C1 segment of cervical spinal cord (tissue), 14 donors: ENCODE measurements at places on chromosomes 5 and 9.

GRCh38 chr5:160207061-160207460, 22.2 kb upstream of the FABP6 start:
- no peak for DNase-seq

- no peak for DNase-seq
Observed at GRCh38 chr5:89847743-89848142, 561.8 kb downstream of the CETN3 start.

DNA sequence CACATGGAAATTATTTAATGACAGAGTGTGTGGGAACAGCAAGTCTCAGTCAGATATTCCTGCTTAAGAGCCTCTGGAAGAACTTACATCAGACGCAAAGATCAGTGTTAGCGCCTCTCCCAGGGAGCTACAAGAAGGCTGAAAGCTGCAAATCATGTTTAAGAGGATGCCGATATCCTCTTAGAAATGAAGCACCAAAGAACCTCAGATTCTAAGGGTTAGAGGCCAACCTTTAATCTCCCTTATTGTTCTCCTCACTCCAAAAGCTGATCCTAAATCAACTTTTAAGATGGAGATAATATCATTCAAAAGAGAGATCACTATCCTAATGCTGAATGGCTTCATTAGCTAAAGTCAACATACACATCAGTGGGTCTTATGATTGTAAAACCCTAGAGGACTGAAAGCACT, 160.6 kb downstream of the NFIB start:
- no peak for DNase-seq

DNA sequence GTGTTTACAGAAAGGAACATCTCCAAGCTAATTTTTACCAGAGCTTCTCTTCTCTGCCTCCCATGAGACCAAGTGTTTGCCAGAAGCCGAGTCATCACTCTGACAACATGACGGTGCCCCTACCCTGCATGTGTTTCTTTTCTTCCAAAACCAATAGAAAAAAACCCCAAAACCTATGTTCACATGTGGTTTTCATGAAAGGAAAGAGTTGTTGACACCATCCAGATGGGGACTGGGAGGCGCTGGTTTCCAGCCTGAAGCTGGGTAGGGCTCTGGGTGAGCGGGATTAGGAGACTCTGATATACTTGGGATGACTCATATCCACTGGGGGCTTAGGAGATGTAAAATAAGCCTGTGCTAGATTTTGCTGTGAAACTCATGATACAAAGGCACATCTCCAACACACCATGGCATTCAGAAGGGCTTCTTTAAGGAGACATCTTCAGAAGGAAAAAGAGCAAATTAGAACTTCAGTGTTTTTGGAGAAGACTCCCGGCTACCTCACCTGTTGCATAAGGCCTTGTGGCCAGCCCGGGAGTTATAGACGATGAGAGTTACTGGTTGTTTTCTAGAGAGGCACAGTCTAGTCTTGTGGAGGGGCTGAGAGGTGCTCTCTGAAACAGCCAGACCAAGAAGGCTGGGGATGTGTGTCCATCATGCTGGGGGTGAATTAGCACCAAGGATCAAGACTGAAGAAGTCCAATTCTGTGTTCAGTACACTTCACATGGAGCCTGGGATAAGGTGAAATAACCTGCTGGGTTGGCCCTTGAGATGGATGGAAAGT, 108.9 kb upstream of the LHFPL2 start:
- no peak for DNase-seq

GRCh38 chr9:23145467-23145866, 680.6 kb downstream of the ELAVL2 start:
- no peak for DNase-seq

DNA sequence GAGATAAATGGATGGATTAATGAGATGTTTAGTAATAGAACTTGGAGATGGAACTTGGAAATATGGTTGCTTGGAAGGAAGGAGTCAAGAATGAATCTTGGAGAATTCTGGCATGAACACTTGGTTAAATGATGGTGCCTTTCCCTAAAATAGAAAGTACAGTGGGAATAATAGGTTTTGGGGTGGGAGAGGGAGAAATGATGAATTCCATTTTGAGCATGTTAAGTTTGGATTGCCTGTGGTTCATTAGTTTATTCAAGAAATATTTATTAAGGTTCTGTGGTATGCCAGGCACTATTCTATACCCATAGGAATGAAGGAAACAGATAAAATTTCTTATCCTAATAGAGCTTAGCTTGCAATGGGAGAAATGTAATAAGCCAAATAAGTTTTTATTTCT, 58.4 kb downstream of the PBX3 start:
- DNase-seq: no peak

- no peak for DNase-seq
Observed at GRCh38 chr9:126697330-126697729, 83.6 kb downstream of the LMX1B start.

DNA sequence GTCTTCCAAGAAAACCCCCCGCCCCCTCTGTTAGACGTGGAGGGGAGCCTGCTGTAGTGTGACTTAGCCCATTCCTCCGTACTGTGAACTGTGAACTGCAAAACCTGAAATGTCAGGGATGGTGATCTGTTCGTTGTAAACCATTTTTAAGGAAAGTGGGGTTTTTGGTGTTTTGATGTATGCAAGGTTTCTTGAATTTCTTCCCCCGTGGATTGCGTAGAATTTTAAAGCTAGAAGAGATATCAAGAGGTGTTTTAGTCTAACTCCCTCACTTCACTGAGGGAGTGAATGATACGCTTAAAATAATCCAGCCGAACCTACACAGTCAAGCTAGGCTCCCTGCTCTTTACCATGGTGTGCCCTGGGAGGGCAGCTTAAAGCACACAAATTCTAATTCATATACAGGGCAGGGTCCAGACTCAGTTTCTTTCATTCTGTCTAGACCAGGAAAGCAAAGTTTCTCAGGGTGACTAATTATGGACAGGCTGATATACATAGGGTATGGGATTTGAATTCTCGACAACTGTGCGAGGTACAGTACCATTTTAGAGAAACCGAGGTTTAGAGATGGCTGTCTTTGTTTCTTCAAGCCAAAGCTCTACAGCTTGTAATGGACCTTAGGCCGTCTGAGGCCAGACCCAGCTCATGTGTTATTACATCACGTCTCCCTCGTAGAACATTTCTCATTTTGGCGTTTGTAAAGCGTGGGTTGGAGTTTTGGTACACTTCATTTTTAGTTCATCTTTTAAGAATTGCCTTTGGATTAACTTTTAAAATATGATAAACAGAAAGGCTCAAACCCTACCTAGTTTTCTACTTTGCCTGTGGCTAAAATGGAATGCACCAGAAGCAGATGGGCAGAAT, 2.7 kb downstream of the PTGER4 start:
- DNase-seq: no peak

DNA sequence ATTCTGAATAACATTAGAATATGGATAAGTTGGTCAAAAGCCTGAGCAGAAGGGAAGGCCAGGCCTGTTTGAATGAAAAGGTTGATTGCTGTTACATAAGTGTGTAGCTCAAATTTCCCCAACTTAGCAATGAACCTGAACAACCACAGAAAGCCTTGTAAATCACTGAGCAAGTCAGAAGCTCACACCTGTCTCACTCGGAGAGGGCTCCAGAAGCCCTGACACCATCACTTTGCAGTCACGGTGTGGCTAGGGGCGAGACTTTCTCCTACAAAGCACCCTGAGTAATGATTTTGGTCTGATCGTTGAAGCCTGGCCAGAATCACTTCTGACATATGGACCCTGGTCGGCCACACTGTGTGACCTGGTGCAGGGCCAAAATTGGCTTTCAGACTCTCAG, 62.0 kb downstream of the MTX3 start:
- no peak for DNase-seq

GRCh38 chr9:116075191-116075590, 78.4 kb upstream of the PAPPA start:
- DNase-seq: no peak

GRCh38 chr5:142918959-142919635, 148.9 kb downstream of the ARHGAP26 start:
- no peak for DNase-seq

GRCh38 chr9:69379270-69379982, 54.4 kb downstream of the ENTREP1 start:
- DNase-seq: no peak

- DNase-seq: no peak
Observed at GRCh38 chr5:3107156-3107611, 355.7 kb upstream of the IRX2 start.

DNA sequence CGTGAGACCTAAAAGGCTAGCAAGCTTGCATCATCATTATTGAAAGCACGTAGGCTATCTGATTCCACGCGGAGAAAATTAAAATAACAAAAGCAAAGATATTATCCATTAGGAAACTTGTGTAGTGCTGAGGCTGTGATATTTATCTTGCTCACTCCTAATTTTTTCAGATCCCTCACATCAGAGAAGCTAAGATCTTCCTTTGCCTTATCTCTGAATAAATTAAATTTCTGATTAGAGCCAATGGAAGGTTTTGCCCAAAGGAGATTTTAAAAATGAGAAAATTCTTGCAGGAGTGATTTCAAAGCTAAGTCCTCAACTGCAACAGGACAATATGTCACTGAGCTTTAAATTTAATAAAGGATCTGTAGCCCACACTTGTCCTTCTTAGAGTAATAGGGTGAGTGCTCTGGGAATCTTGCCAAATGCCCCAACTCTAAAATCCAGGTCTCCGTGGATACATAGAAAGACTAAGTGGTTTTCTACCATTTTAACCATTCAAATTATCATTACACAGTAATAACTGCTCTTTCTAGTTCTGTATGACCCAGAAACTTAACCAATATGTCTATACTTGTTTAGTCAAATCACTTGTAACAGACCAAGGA, 295.0 kb downstream of the CAAP1 start:
- DNase-seq: no peak

DNA sequence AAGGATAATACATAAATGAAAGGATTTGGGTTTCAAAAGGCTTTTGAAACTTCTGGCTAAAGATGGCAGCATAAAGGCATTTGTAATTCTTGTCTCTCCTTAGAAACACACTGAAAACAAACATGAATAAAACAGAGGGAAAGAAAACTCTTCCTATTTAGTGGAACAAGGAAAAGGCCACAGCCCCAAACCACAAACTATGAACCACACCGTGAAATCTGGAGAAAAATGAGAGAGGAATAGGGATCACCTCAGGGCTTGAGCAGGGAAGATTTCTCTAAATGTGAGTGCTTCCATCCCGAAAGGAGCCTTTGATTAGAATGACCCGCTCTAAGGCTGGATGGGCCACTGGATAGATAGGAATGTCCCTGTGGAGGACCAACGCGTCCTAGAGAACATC, 119.6 kb downstream of the SEC61B start:
- DNase-seq: no peak
